ENCODE measurements at places on chromosomes 4 and X. TPM values are rescaled to one million over a fixed set of nuclear protein-coding genes. Genes with fewer than 3 reads are reported as not detected.

TMEM175 gene
- total RNA-seq: 44.1 TPM

GYPB gene
- not detected for total RNA-seq

- DNase-seq: no peak
Observed at GRCh38 chr4:114811564-114812301, 213.1 kb downstream of the UGT8 start.

DNA sequence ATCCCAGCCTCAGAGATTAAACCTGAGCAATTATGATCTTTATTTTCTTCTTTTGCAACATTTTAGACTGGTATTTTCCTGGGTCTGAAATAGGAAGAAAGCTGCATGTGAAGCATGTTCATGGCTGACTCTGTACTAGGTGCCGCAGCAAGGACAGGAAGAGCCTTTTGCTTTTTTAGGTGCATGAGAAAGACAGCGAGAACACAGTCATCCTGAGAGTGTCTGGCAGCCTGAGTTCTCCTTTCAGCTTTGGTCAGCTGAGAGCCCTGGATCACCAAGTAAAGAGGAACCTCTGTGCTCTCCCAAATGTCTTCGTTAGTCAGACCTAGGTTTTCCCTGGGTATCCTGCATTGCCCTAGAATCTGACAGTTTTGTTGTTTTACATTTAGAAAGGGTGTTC, 29.8 kb downstream of the FAM149A start:
- DNase-seq: no peak

- DNase-seq: no peak
Observed at GRCh38 chr4:101028886-101029285, 318.4 kb downstream of the PPP3CA start.
